A549 treated with ZK216348 at 1 μM for 4 hours (cell line): ENCODE measurements at places on chromosomes 16 and 17. TPM values are rescaled to one million over a fixed set of nuclear protein-coding genes. Genes with fewer than 3 reads are reported as not detected.

Gene MPV17L
- 4.1 to 5.9 TPM (median 5.7 TPM) in 5 replicates for total RNA-seq

Gene SLC38A8
- total RNA-seq, result not detected in 5 replicates

Gene C17orf107
- 0.13 to 0.41 TPM (median 0.36 TPM) in 5 replicates for total RNA-seq

Gene AMDHD2
- 10.2 to 28.8 TPM (median 27.7 TPM) in 5 replicates for total RNA-seq

Gene SRL
- 0.06 TPM in 1 of 5 replicates, not detected in the others for total RNA-seq

Gene CNGB1
- total RNA-seq, result 0.22 to 0.33 TPM (median 0.29 TPM) in 4 of 5 replicates, not detected in the other

Gene FBXL16
- 3.5 to 8.1 TPM (median 7.5 TPM) in 5 replicates for total RNA-seq

Gene KRTAP4-4
- total RNA-seq, result not detected in 5 replicates

Gene ANKFN1
- total RNA-seq, result not detected in 5 replicates

Gene HBA1
- total RNA-seq, result 0.93 to 2.3 TPM (median 1.6 TPM) in 5 replicates

Gene GRB7
- 3.9 to 7.4 TPM (median 5.1 TPM) in 5 replicates for total RNA-seq

Gene TBCD
- total RNA-seq, result 56.6 to 82.1 TPM (median 79.3 TPM) in 5 replicates

Gene CLEC3A
- not detected in 5 replicates for total RNA-seq

Gene NOTUM
- 0.29 to 0.66 TPM (median 0.49 TPM) in 4 of 5 replicates, not detected in the other for total RNA-seq

Gene JUP
- total RNA-seq, result 60.0 to 143 TPM (median 119 TPM) in 5 replicates

Gene SOST
- not detected in 5 replicates for total RNA-seq

Gene MMP25
- total RNA-seq, result 0.79 to 0.99 TPM (median 0.86 TPM) in 5 replicates

Gene FBXO39
- total RNA-seq, result not detected in 5 replicates

Gene DNAAF8
- 1.2 to 2.1 TPM (median 1.4 TPM) in 5 replicates for total RNA-seq

Gene CD300H
- 0.67 to 1.1 TPM (median 0.93 TPM) in 3 of 5 replicates, not detected in the others for total RNA-seq

Gene SLC5A11
- total RNA-seq, result 0.42 to 0.73 TPM (median 0.60 TPM) in 5 replicates

Gene TBX2
- total RNA-seq, result 3.5 to 7.0 TPM (median 6.9 TPM) in 5 replicates

Gene CDRT15
- total RNA-seq, result not detected in 5 replicates

Gene ORMDL3
- total RNA-seq, result 36.9 to 42.2 TPM (median 40.0 TPM) in 5 replicates

Gene SLC6A4
- total RNA-seq, result 0.08 TPM in 1 of 5 replicates, not detected in the others
